Activated CD4-positive, alpha-beta T cell treated with anti-CD3 and anti-CD28 coated beads, Interleukin-2, Interleukin-4, amounts not matched to agents 100 ng/mL and 50 ng/mL, durations not matched to agents 16 hours and 8 hours (primary cell): ENCODE measurements at places on chromosomes 6 and 20.

DNA sequence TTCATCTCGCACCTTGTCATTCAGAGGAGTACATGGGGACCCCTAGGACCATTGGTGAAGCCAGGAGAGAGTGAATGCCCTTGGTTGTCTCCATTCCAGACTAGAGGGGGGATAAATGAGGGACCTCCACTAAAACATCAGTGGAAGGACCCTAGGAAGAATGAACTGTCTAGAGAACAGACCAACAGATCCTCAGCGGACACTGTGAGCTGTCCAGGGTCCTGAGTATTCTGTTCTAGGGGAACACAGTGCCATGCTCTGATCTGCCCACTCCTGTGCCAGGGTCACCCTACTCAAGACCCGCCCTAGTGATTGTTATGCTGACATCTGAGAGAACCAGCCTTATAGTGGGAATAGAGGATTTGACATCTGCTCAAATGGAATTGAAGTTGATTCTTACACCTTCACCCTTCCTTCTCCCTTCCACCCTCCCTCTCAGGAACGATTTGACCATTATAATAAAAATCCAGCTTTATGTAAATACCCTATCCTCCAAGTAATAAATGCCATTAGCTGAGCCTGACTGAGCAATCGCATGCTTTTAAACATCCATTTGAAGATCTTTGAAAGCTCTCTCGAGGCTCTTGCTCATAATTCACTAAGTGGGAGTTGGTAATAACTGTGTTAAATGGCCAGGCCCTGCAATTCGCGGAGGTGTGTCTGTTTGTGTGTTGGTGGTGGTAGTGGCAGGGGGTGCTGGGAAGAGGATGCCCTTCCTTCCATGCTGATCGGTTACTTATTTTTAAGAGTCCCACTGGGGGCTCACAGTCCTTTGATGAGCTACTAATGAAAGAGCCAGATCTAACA, 43.6 kb upstream of the SLC32A1 start:
- DNase-seq: peak; percentile 14

DNA sequence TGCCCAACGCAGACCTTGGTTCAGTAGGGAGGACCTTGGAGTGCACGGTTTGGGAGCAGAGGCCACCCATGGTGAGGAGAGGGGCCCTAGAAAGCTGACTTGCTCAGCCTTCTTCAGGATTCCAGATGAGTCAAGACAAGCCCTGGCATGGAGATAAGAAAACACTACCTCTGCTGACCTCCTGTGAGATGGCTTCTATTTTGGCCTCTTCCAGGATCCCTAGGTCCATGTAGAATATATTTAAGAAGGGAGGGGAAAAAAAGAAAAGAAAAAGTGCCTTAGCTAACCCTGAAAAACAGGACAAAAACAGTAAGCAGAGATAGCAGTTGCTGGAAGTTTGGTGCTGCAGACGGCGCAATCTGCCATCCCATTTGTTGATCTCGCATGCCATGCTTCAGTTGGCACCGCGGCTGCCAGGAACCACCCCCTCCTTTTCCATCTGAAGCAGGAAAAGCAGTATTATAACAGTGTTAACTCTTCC, 100.0 kb downstream of the ARMC2 start:
- no peak for DNase-seq

GRCh38 chr20:45282700-45283550, 23.7 kb upstream of the RBPJL start:
- no peak for DNase-seq

DNA sequence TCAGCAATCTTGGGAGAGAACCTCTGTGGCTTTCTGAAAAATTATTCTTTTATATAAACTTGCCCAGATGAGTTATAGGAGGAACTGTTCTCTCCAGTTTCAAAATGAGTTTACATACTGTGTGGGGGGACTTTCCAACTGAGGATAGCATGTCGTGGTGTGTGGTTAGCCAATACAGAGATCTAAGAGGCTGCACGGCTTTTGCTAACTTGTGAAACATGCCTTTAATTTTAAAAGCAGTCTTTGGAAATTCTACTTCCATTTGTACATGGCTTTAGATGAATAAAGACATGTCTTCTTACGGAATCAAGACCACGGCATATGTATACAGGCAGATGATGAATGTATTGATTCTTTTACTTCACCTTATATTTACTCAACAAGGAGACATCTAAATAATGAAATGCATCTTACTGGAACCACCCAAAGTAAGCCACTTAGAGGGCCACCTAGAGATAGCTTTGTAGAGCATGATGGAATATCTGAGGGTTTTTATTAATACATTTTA, 39.8 kb downstream of the HIVEP1 start:
- peak; percentile 91 for DNase-seq

DNA sequence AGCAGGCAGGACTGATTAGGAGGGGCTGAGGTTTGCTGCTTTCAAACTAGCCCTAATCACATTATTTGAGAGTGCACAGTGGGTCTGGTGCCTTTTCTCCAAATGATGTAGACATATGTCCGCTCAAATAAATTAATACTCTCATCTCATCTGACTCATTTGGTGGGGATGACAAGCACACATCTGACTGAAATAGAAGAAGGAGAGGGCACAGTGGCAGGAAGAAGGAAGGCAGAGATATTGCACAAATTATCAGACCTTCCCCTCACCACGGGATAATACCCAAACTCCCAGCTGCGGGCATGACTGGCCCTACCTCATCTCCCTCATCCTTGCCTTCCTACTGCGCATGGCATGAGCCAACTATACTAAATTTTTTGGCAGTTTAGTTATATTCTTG, 33.9 kb upstream of the TNFRSF21 start:
- no peak for DNase-seq

GRCh38 chr6:126446248-126446647, 106.3 kb downstream of the CENPW start:
- no peak for DNase-seq

GRCh38 chr6:86683132-86683908, 254.0 kb upstream of the HTR1E start:
- DNase-seq: no peak

GRCh38 chr20:43710370-43711044, 16.3 kb downstream of the GTSF1L start:
- no peak for DNase-seq

DNA sequence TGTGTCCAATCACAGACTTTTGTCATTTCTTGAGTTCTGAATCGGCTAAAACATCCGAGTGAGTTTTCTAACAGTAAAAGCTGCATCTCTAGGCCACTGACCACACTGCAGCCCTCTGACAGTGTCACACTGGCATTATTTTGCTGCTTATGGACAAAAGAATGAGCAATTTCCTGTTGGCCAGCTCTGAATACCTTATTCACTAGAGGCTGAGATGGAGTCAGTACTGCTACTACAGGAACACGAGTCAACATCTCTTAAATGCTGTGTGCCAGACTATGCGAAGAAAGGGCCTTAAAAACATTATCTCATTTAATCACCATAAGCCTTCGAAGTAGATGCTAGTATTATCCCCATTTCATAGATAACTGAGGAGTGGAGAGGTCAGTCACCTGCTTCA, 42.5 kb upstream of the IPCEF1 start:
- DNase-seq: no peak

GRCh38 chr6:124512431-124512830, 449.8 kb upstream of the RNF217 start:
- DNase-seq: no peak

- no peak for DNase-seq
Observed at GRCh38 chr6:712805-713204, 19.9 kb upstream of the EXOC2 start.

- DNase-seq: no peak
Observed at GRCh38 chr6:44701637-44702101, 314.2 kb downstream of the CDC5L start.

DNA sequence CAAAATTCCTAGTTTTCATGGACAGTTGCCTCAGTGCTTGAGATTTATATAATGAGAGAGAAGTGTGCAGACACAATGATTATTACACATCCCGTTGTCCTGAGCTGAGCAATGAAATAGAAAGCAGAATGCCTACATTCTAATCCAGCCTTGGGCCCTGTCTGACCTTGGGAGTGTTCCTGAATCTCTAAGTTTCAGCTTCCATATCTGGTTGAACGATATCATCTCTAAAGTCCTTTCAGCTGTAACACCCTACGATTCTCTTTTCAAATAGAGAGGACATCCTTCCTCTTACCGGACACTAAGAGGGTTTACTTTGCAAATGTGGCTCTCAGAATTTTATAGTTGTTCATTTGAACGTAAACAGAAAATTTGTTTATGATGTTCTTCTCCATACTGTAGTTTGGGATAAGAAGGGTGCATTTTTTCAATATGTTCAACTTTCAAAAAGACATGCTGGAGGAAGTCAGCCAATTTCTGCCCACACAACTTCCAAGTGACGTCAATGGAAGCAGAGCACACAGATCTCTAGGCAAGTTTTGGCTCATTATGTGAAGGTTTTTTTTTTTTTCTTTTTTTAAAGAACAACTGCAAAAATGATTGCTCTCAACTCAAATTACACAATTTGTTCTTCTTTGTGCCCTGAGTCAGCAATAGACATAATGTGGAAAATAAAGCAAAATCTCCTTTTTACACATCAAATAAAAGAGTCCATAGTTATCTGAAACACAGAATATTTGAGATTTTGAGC, 50.4 kb downstream of the PDE7B start:
- DNase-seq: no peak

GRCh38 chr6:83908813-83909212, 49.3 kb downstream of the CYB5R4 start:
- DNase-seq: no peak

DNA sequence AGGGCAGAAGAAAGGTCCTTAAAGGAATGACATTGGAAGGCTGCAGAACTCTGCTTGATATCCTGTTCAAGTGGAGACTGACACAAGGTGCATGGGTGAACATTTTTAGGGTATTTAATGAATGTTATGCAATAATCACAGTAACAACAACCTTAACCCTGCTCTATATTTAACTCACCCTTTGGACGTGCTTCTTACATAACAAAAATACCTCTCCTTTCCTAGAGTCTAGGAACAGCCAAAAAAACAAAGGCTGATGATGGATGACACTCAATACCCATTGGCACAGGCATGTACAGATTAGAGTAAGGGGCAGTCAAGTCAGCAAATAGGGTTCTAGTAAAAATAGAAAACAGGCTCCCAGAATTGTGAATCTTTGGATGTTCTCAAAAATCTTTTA, 30.6 kb downstream of the ROS1 start:
- no peak for DNase-seq

DNA sequence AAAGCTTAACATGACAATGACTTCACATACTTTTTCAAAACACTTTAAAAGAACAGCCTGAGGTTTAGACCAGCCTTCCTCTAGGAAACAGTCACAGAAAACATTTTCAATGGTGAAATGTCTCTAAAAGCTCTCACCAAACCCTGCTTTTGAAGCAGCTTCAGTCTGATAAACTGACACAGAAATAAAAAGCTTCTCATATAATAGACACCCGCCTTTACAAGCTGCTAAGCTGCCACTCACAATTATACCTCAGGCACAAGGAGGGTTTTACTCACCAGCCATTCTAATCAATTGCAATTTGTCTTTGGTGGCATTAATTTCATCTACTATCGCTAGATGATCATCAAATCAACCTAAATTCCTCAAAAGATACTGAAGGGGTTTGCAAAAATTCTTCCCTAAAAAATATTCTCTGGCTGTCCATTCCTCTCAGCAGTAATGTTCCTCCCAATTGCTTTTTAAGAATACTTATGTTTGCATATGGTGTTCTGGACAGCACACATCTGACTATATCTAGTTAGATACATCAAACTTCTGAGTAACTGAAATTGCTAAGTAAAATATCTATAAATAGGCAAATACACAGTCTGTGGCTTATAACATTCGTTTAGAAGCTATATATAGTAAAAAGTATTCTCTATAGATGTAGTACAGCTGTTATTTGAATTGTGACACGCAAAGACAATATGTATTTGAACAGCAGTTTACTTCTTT, 29.4 kb downstream of the KIF13A start:
- DNase-seq: no peak

DNA sequence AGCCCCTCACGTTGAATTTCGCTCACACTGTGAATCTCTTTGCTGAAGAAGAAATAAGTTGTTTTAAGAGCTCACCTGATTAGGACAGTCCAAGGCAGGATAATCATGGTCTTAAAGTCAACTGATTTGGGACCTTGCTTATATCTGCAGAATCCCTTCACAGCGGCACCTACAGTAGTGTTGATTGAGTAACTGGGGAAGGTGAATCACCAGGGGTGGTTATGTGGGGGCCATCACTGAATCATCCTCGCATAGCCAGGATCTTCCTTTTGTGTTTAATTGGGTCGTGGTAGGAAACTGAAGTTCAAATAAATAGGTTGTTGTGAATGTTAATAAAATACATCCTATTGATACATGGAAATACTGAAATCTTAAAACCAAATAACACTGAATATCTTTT, 20.2 kb upstream of the MICA start:
- no peak for DNase-seq

- DNase-seq: no peak
Observed at GRCh38 chr6:167548451-167548850, 223.6 kb downstream of the TTLL2 start.

DNA sequence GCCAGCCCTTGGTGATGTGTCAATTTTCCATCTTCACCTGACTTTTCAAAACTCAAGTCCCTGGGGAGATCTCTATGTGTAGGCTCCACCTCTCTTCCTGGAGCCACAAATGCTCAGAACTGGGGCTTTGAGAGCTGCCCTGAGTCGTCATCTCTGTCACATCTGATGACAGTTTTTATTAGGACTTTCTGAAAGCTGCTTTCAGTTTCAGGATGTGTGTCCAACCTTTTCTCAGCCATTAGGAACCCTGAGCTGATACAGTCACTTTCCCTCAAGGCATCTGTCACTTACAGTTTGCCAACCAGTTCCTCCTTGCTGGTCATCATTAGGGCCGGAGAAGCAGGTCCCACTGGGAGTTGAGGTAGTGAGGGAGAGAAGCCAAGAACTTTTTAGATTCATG, 365.9 kb upstream of the CHD6 start:
- peak; percentile 1 for DNase-seq

- DNase-seq: no peak
Observed at GRCh38 chr6:119484598-119484997, 135.0 kb upstream of the MAN1A1 start.
